Effector CD8-positive, alpha-beta T cell (primary cell): ENCODE measurements at places on chromosomes 2 and 18.

- no peak for DNase-seq
Observed at GRCh38 chr2:198571393-198571792, 767.0 kb downstream of the PLCL1 start.

- no peak for DNase-seq
Observed at GRCh38 chr2:150047620-150048222, 439.7 kb downstream of the RND3 start.

GRCh38 chr18:1392046-1392445, 487.4 kb downstream of the ADCYAP1 start:
- no peak for DNase-seq

GRCh38 chr2:234606896-234607295, 110.0 kb upstream of the ARL4C start:
- DNase-seq: no peak

- DNase-seq: no peak
Observed at GRCh38 chr2:174662459-174662858, 64.9 kb upstream of the WIPF1 start.

- DNase-seq: no peak
Observed at GRCh38 chr2:16686641-16687040, 21.0 kb upstream of the CYRIA start.

- no peak for DNase-seq
Observed at GRCh38 chr2:97741686-97742085, 28.3 kb downstream of the ZAP70 start.

DNA sequence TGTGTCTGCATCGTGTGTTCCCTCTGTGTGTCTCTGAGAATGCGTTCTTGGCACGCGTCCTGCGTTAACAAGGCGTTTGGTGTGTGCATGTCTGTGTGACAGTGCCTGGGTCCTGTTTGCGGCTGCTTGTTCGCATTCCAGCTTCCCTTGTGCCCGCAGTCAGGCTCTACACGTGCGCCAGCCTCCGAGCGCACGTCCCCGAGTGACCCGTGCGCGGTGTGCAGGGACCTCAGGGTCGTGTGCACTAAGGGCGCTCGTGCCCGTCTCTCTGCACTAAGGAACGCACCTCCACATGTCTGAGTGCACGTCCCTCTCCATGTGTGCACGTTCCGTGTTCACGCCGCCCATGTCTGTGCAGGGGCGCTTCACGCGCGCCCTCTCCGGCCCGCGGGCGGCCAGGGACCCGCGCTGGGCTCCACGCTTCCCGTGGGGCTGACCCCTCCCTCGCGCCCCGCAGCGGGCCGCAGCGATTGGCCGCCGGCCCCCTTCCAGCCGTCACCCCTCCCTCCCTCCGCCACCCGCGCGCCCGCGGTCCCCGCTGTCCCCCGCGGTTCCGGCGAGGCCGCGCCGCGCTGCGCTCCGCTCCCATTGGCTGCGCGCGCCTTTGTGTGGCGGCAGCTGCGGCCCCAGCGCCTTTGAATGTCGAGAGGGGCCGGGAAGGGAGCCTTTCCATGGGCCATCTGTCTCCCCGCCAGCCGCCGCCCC, 229.4 kb downstream of the HAUS1 start:
- no peak for DNase-seq

DNA sequence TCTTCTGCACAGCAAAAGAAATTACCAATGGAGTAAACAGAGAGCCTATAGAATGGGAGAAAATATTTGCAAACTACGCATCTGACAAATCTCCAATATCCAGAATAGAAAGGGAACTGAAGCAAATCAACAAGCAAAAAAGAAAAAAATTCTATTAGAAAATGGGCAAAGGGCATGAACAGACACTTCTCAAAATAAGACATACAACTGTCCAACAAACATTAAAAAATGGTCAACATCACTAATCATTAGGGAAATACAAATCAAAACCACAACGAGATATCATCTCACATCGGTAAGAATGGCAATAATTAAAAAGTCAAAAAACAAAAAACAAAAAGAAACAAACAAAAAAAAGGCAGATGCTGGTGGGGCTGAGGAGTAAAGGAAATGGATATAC, 356.4 kb downstream of the ADCYAP1 start:
- no peak for DNase-seq

GRCh38 chr2:28818053-28818452, 7.4 kb downstream of the SPDYA start:
- no peak for DNase-seq

DNA sequence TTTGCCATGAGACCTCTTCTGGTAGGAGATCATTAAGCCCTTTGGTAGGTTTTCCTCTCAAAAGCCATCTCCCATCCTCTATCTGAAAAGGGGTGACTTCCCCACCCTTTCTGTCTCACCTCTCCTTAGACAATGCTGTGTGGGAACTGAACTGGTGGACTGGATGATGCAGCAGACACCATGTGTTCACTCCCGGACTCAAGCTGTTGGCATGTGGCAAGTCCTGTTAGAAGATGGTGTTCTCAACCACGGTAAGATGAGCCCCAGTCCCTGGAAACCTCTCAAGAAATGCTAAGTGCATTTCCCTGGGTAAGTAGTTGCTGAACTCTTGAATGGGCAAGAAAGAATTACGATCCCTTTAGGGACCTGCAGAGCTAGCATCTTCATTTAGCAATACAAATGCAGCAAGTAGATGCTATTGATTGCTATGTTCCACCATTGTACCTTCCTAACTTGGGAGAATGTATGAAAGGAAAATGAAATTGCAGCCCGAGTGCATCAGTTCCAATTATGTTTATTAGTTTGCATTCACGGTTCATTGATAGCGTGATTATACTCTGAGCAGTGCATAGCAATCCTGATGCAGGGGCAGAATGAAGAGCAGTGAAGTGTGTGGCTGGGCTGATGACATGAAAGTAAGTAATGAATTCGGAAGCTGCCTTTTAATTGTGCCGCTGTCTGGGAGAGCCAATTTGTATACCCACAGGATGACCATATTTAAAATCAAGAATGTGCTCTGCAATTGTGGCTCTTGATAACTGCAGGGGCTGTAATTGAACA, 110.0 kb upstream of the MAP3K20 start:
- no peak for DNase-seq

- DNase-seq: no peak
Observed at GRCh38 chr2:105104208-105104731, 66.4 kb downstream of the MRPS9 start.

- DNase-seq: no peak
Observed at GRCh38 chr2:152584301-152584700, 133.0 kb downstream of the PRPF40A start.

- no peak for DNase-seq
Observed at GRCh38 chr18:61893309-61893970, 633 bp upstream of the RNF152 start.

DNA sequence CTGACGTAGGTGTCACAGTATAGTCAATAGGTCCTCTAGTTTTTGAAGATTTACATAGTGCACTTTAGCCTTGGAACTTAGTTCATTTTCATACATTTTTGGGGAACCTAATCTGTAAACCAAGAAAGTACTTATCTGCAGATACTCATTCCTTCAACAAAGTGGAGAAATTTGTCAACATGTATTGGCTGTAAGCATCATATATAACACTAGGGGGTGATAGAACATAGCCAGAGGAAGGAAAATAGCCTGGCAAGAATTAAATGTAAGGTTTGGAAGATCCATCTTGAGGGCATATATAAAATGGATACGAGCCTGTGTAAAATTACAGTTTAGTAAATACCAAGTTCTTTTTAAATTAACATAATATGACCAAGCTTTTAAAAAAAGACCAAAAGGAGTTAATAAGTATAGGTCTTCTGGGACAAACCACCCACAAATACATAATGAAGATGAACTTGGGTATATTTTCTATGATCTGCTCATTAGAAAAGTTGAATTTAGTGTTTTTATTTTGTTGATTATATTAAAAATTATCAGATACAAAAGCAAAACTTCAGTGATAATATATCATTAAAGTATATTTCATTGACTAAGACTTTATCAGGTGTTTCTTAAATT, 18.2 kb downstream of the RPL37A start:
- DNase-seq: no peak

GRCh38 chr2:189267925-189268579, 88.5 kb upstream of the COL5A2 start:
- no peak for DNase-seq

- no peak for DNase-seq
Observed at GRCh38 chr2:21694079-21694878, 570.5 kb downstream of the TDRD15 start.

DNA sequence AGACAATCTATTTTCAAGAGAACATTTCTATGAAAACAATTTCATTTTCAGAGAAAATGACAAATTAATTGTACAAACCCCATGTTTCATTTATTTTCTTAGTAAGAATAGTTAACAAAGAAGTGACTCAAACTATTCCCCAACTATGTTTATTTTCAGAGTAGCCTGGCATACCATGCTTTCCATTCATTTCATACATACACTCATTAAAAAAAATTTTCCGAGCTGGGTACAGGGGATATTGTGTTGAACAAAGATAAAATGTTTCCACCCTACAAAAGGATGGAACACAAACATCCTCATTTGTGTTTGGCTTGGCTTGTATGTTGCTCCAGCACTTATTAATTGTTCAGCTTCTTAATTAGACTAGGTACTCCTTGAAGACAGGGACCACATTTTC, 331.4 kb downstream of the EXOC6B start:
- DNase-seq: no peak

- no peak for DNase-seq
Observed at GRCh38 chr2:69465513-69466456, 28.6 kb upstream of the NFU1 start.

DNA sequence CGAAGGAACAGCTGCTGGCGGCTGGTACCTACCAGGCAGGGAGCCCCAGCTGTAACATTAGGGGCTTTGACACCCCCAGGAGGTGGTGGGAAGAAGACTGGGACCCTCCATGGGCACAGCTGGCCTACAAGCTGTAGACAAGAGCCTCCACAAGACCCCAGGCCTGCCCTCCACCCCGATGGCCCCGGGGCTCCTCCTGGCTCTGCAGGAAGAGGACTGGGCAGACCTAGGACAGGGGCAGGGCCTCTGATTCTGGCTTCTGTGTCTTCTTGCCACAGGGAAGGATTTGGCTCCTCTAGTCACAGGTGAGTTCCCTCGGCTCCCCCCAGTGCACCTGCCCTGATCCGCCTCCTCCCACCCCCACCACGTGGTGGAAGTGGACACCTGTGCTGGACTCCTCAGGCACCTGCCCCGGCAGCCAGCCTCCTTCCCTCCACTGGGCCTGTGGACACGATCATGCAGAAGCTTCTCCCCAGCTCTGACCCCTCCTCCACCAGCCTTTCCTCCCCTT, 53.4 kb upstream of the ODC1 start:
- DNase-seq: no peak

DNA sequence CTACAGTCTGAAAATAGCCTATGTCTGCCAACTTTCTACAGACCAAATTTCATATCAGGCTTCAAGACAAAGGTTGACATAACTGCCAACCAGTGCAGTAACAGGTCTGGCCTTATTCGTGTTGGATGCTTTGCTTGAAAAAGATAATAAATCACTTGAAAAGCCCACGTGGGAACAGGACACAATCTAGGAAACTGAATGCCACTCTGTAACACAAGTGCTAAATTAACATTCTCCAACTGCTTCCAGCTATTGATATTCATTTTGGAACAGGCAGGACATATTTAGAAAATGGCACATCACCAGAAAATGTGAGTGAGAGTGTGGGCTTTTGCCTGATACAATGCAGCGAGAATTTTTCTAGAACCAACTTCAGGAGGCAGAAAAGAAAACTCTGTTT, 165.9 kb upstream of the CCDC150 start:
- DNase-seq: no peak

- DNase-seq: no peak
Observed at GRCh38 chr18:33706391-33706790, 128.4 kb downstream of the ASXL3 start.

DNA sequence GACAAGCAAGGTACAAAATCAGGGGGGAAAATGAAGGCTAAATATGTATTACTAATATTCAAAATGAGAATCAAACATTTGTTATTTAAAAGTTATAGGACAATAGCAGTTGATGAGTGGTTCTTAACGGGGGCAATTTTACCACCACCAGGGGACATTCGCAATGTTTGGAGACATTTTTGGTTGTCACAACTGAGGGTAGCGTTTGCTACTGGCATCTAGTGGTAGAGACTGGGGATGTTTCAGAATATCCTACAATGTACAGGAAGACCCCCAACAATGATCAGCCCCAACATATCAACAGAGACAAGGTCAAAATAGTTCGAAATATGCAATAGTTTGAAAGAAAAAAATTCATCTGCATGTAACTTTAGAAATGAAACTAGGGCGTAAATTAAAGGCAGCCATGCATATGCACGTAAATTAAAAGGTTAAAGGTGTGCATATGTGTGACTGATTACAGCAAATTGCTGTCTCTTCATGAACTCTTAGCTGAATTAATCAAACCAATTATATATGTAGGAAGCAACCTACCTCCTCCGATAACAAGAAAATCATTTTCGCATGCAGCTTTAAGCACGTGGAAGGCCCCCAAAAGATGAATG, 61.2 kb upstream of the CUL3 start:
- no peak for DNase-seq

DNA sequence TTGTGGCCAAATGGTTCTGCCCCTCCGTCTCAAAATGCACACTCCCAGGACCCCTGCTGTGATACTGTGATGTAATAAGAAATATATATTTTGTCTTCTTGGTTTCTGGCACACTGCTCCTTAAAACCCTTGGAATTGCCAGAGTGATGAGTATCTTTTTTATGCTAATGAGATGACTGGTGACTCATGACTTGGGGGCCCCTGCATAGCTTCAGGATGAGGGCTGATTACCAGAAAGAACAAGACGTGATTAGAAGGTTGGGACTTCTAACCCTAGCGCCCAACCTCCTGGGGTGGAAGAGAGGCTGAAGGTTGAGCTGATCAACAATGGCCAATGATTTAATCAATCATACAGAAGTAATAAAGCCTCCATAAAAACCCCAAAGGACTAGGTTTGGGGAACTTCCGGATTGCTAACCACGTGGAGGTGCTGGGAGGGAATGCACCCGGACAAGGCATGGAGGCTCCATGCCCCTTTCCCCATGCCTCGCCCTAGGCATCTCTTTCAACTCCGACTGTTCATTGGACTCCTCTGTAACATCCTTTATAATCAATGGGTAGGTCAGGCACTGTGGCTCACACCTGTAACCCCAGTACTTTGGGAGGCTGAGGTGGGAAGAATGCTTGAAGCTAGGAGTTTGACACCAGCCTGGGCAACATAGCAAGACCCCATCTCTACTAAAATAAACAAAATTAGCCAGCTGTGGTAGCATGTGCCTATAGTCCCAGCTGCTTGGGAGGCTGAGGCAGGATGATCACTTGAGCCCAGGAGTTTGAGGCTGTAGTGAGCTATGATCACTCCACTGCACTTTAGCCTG, 89.1 kb downstream of the HS1BP3 start:
- DNase-seq: no peak

- no peak for DNase-seq
Observed at GRCh38 chr2:158239271-158239670, 137.6 kb downstream of the UPP2 start.

DNA sequence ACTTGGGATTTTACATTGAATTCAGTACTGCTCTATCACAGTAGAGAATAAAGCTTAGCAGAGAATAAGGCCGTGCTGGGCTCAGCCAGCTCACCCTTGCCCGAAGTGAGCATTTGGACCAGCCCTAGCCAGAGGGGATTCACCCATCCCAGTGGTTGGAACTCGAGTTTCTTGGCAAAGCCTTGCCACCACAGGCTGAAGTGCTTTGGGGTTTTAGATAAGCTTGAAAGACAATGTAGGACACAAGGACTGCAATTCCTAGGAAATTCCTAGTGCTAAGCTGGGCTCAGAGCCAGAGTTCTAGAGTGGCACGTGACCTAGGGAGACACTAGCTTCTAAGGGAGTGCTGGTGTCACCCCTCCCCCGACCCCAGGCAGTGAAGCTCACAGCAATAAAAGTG, 28.0 kb downstream of the SERPINB11 start:
- no peak for DNase-seq
